ENCODE measurements at places on chromosomes 3 and 15.

- DNase-seq, result no peak
Measured at GRCh38 chr3:43207628-43208085, 78.7 kb upstream of the SNRK start.

GRCh38 chr15:69762373-69763148 lies 309.9 kb downstream of the RPLP1 start:
- no peak for DNase-seq

DNA sequence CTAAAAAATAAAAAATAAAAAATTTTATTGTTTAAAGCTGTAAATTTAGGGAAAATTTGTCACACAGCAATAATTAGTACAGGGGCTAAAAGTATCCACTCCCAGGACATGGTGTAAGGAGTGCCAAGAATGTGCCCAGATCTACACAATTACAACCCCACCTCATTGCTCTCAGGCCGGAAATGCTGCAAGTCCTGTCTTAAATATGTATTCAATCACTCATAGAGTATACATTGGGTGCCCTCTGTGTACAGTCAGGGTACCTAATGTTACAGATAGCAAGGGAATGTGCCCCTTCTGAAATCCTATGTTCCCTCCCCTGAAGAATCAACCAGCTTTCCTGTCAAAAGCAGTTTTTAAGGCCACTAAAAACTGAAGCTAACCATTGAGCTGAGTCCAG lies 106.6 kb downstream of the MECOM start:
- no peak for DNase-seq

DNA sequence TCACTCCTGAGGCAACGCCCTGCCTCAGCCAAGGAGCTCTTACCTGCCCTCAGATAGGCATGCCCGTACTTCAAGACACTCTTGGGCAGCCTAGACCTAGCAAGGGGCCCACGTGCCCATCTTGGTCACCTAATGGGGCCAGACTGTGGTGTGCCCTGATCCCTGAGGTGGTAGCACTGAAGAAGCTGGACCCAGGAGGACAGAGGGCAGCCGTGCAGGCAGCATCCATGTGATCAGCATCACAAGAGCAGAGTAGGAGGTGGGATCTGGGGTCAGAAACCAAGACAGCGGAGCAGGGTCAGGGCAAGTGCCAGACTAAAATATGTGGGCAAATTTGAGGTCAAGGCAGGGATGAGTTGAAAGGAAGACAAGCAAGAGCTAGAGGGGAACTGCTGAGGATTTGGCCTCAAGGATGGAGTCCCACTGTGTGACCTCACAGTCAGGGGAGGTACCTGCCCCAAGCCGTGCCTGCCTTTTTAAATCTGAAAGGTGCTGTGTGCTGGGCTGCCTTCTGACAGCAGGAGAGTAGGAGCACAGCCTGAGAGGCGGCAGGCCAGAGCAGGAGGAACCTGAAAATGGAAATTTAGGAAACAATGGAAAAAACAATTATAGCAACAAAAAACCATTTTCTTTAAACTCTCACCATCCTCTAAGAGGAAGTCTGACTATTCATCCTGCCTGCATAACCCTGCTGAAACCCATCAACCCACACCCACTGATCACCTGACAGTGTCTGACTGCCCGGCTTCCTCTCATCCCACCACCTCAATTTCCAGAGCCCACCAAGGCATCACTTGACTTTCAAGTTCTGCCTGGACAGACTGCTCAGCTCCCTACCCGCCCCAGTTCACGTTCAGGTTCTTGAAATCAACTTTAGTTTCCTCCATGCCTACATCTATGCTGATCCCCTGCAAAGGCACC lies 7.3 kb downstream of the ZBTB38 start:
- DNase-seq, result no peak

DNA sequence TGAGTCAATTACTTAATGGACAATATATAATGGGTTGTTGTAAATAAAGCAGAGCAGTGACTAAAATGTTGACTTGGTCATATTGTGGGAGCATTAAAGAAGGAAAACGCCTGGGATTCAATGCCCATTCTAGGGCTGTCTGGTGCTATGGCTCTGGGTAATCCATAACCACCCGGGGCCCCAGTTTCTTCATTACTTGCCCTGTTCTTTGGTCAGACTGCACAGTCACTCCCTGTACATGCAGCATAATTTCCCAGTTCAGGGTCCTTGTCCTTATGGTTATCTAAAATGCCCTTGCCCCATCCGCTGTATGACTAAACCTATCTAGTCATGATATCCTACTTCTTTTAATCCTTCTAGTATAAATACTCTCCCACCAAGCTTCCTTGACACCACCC lies 27.5 kb upstream of the DENND4A start:
- DNase-seq, result no peak

DNA sequence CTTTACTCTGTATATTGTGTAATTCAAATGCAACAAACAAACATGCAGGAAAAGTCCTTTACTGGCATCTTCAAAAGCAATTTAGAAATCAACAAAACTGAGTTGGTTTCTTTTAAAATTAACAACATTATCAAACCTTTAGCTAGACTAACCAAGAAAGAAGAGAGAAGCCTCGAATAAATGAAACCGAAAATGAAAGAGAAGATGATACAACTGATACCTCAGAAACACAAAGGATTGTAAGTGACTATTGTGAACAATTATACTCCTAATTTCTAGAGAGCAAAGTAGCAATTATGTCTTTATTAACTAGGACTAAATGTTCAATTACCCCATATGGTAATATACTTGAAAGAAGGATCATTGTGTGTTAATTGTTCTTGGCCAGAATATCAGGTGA lies 49.2 kb upstream of the P3H2 start:
- DNase-seq, result no peak
